ENCODE measurements at places on chromosomes 3 and 15.

DNA sequence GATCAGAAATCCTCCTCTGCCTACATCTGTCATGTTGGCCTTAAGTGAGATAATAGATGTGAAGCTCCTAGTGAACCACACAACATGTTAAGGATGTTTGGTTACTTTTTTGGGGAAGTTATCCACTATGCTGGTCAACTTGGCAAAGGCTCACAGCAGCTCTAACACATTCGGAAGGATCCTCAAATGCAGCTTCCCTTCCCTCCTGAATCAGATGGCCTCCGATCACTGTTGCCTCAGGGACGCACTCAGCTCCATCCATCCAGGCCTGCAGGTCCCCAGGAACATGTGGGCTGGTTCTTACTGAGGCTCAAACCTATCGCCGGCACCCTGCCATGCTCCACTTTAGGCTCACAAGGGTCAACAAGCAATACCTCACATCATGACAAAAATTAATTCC is 67.9 kb downstream of the CORO2B start:
- no peak for DNase-seq

DNA sequence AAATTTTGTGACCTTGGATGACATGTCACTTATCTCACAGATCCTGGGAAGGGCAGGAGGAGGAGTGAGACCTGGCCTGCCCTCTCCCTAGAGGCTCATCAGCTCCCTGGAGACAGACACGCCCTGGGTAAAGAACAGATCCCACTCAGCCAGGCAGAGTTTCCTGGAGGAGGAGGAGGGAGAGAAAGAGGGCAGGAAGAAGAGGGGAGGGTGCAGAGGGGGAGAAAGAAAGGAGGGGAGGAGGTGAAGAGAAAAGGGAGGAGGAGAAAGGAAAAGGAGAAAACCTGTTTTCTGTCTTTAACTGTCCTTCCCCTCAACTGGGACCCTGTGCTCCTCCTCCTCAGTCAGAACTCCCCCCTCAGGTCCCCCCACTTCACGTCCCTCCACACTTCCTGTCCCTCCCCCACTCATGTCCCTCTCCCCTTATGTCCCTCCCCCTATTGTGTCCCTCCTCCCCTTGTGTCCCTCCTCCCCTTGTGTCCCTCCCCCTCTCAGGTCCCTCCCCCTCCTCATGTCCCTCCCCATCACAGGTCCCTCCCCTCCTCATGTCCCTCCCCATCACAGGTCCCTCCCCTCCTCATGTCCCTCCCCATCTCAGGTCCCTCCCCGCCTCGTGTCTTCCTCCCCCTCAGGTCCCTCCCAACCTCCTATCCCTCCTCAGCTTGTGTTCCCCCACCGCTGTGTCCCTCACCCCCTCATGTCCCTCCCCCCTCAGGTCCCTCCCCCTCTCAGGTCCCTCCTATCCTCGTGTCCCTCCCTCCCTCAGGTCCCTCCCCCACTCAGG is 52.3 kb upstream of the CGNL1 start:
- no peak for DNase-seq

DNA sequence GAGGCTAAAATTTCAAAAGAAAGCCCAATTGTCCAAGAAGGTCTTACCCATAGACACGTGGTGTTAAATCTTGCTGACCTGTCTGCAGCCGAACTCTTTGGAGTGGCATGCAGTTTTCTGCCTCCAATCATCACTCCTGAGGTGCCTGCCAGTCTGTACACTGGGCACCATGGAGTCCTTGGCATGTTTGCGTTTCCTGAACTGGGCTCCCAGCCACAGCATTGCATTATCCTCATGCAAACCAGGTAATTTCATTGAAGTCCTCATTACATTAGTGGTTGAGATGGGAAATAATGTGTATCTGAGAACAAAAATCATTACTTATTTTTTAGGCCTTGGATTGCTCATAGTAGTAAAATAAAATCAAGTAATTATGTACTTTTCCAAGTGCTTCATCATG is 152.3 kb downstream of the AKAP13 start:
- DNase-seq, result no peak

- no peak for DNase-seq
Measured at GRCh38 chr15:39616731-39617455, 36.0 kb downstream of the THBS1 start.

- no peak for DNase-seq
Measured at GRCh38 chr3:77526573-77527113, 486.7 kb downstream of the ROBO2 start.

DNA sequence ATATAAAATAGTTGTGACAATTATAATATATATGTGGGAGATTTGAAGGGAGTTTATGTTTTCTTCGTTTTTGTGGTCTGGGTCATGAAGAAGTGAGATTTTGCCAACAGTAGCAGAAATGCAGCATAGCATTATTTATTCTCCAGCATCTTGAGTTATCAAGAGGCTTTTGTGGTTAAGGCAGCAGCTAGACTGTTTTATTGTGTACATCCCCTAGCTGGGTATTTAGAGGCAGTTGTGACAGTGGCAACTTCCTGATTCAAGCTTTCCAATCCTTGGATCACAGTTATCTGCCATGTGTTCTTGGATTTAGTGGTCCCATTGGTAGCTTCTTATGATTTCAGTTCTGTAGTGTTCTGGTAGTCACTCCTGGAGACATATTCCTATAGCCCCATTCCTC is 29.0 kb downstream of the ARIH1 start:
- no peak for DNase-seq

- DNase-seq, result no peak
Measured at GRCh38 chr3:57971975-57972374, 36.2 kb upstream of the FLNB start.

DNA sequence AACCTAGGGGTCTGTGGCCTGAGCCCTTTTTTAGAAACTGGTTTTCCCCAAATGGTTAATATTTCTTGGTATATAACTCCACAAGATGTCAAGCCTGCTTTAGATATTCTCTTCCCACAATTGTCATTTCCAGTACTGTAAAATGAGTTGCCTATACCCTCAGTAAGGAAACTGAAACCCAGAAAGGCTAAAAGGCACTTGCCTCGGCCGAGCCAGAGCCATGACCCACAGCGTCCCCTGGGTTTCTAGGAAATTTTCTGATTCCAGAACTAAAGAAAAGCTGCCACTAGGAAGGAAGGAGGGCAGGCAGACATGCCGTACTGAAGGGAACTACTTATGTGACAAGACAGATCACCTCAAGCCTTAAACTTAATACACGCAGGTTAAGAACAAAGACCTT is 59.1 kb downstream of the ATP8B4 start:
- no peak for DNase-seq

DNA sequence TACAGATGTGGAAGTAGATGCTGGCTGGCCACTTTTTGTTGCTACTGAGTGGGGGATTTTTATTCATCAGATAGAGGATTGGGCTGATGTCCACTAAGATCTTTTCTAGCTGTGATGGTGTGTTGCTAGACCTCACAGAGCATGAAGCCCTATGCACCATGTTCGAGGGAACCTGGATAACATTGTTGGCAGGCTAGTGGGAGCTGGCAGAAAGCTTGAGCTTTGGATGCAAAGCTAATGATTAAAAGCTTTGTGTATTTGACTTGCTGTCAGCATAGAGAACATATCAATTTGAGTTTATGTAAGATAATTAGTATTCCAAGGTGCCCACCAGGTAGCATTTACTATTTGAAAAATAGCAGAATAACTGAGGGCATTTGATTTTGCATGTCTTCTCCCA is 59.1 kb downstream of the ST6GAL1 start:
- DNase-seq, result no peak

GRCh38 chr3:167684388-167684993 is 30.7 kb upstream of the WDR49 start:
- DNase-seq, result no peak

DNA sequence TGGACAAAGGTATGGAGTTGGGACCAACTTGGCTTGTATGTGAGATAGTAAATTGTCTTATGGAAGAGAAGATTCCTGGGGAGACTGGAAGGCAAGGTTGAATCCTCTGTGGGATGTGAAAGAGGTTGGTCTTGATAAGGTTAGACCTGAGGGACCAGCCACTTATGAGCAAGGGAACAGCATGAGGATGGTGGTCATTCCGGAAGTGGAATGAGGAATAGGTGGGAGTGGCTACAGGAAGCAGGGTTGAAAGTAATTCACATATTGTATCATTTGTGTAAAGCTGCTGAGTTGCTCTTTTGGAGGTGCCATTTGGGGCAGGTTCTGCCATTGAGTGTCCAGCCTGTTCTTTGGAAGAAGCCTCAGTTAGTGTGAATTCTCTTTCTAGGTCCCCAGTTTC is 13.2 kb downstream of the USP13 start:
- DNase-seq, result no peak

GRCh38 chr15:46872286-46872980 is 844.9 kb upstream of the SEMA6D start:
- no peak for DNase-seq

DNA sequence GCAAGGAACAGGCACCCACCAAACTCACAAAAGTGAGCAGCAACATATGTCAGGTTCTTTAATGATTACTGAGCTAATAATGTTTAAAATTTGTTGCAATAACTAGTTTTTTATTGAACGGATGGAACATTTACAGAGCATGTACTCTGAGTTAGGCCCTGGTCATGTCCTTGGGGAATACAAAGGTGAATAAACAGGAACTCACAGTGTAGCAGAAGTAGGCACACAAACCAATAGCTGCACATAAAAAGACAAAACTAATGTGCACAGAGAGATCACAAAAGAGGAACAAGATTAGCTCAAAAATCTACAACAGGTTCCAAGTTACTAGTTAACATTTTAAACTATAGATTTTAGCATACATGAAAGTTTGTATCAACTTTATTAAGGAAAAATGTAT is 505.3 kb upstream of the PPP2R3A start:
- no peak for DNase-seq

- no peak for DNase-seq
Measured at GRCh38 chr3:32831791-32832190, 14.0 kb downstream of the TRIM71 start.

DNA sequence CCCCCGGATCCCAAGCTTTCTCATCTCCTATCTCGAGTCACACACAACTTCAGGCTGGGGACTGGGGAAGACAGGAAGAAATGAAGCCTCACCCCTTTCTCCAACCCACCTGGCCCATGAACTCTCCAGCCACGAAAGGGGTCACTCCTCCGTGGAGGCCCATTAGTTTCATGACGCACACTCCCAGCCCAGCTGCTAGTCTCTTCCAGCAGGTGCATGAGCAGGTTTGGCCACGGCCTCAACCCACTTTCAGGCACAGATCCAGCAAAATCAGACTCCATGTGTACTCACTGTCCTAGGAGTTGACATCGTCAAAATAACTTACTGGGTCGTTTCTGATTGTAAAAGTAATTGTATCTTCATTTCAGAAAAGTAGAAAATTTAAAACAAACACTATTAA is 76.6 kb downstream of the C3orf70 start:
- DNase-seq, result no peak

GRCh38 chr3:65846936-65847335 is 191.8 kb downstream of the MAGI1 start:
- DNase-seq, result no peak

GRCh38 chr3:126261037-126261436 is 80.7 kb upstream of the ALDH1L1 start:
- no peak for DNase-seq

GRCh38 chr3:118863731-118864322 is 170.8 kb downstream of the IGSF11 start:
- DNase-seq, result no peak

DNA sequence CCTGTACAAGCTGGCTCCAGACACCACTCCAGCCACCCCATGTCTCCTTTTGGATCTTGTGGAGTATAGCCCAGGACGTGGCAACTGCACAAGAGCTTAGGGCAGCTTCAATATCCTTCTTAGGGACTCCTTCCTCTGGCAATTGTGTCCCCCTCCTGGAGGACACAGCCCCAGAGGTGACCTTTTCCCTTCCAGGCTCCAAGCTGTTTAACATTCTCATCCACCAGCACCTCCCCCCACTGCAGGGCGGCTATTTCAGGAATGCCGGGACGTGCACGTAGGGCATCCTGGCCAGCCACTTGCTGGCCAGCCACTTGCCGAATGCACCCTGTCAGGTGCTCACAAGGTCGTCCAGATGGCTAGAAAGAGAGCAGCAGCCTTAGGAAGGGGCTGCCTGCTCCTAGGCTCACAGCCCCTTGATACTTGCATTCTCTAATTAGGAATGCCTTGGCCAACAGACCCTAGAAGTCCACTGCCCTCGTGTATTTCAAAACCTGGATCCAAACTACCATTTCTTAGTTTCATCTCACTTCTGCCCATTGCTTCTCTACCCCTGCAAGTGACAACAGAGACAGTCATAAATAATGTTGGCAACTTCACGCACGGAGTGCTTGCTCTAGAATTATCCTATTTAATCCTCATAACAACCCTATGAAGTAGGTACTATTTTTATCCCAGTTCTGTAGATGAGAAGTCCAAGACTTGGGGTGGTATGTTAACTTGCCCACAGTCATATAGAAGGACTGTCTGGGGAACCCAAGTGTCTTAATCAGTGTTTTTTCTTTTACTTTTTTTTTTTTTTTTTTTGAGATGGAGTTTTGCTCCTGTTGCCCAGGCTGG is 24.5 kb upstream of the IDH2 start:
- DNase-seq, result no peak

- no peak for DNase-seq
Measured at GRCh38 chr3:44825264-44825925, 36.3 kb upstream of the TMEM42 start.

DNA sequence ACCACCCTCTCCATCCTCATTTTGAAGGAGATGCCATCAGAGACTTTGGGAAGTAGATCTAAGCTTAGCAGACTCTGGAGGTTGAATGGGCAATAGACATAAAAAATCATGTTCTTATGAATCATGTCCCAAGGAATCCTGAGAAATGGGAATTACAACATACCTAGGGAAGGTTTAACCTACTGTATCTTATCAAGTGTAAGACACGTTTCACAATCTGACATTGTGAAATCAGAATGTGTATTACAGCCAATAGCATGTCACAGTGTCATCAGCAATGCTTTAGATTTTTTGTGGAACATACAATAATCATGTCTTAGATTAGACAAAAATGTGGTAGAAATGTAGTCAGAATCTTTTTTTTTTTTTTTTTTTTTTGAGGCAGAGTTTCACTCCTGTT is 332.4 kb upstream of the TLE3 start:
- DNase-seq, result no peak

GRCh38 chr3:14297305-14297704 is 105.1 kb upstream of the SLC6A6 start:
- no peak for DNase-seq

GRCh38 chr3:169929830-169930519 is 18.6 kb downstream of the SAMD7 start:
- no peak for DNase-seq

DNA sequence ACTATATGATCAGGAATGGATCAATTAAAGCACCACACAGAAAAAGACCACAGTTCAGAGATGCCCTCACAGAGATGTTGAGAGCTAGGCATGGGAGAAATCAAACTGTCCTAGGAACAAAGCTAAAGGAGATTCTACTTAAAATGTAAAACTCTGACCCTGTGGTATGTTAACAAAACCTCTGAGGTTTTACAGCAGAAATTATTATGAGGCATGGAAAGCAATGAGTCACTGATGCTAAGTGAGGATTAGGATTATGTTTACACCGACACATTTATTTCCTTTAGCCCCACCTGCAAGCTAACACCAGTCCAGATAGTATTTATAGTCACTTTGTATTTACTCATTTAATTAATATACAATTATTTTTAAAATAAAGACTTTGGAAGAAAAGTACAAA is 1242.2 kb downstream of the OTOL1 start:
- no peak for DNase-seq

Measured in stimulated activated CD4-positive, alpha-beta T cell treated with anti-CD3 and anti-CD28 coated beads, TNF-alpha, amount 100 ng/mL, for 4 hours (primary cell).